ENCODE measurements at places on chromosomes 16 and 17. TPM values are rescaled to one million over a fixed set of nuclear protein-coding genes. Genes with fewer than 3 reads are reported as not detected.

PERCC1 gene
- total RNA-seq, result not detected

AGRP gene
- not detected for total RNA-seq

TTYH2 gene
- 1.5 TPM for total RNA-seq

NKIRAS2 gene
- total RNA-seq, result 47.7 TPM

STXBP4 gene
- 34.2 TPM for total RNA-seq

ACSM5 gene
- total RNA-seq, result not detected

ATP5PD gene
- total RNA-seq, result 332 TPM

CFAP97D1 gene
- not detected for total RNA-seq

MRC2 gene
- 54.6 TPM for total RNA-seq

PPP1R27 gene
- total RNA-seq, result not detected

RAB37 gene
- 0.13 TPM for total RNA-seq

ALDH3A2 gene
- total RNA-seq, result 112 TPM

GNAO1 gene
- total RNA-seq, result not detected

LRRC37A3 gene
- 13.3 TPM for total RNA-seq

HS3ST3A1 gene
- total RNA-seq, result 0.29 TPM

OMG gene
- not detected for total RNA-seq

TAC4 gene
- total RNA-seq, result not detected

GRIN2A gene
- total RNA-seq, result not detected

IRX6 gene
- total RNA-seq, result not detected

ITGAD gene
- total RNA-seq, result not detected

CX3CL1 gene
- 1.7 TPM for total RNA-seq

MYO1C gene
- total RNA-seq, result 176 TPM

KLHL36 gene
- 45.9 TPM for total RNA-seq

CNGB1 gene
- 0.07 TPM for total RNA-seq

ZNF385C gene
- total RNA-seq, result not detected

SLC35B1 gene
- 58.4 TPM for total RNA-seq

DRC7 gene
- total RNA-seq, result 0.07 TPM

KRTAP4-4 gene
- not detected for total RNA-seq

C17orf50 gene
- not detected for total RNA-seq

TP53TG3F gene
- not detected for total RNA-seq

COTL1 gene
- total RNA-seq, result 137 TPM

ZNF174 gene
- 10.2 TPM for total RNA-seq

CAMKK1 gene
- 4.9 TPM for total RNA-seq
